Stimulated activated CD4-positive, alpha-beta T cell treated with anti-CD3 and anti-CD28 coated beads, Interleukin-1b, Interleukin-23, amount 100 ng/mL, for 1 hour (primary cell): ENCODE measurements at places on chromosomes 3 and 15.
A peak's percentile ranks its signal among the peaks of the same experiment; 100 is the strongest.

GRCh38 chr3:184982076-184982475, 170.1 kb downstream of the VPS8 start:
- no peak for DNase-seq

DNA sequence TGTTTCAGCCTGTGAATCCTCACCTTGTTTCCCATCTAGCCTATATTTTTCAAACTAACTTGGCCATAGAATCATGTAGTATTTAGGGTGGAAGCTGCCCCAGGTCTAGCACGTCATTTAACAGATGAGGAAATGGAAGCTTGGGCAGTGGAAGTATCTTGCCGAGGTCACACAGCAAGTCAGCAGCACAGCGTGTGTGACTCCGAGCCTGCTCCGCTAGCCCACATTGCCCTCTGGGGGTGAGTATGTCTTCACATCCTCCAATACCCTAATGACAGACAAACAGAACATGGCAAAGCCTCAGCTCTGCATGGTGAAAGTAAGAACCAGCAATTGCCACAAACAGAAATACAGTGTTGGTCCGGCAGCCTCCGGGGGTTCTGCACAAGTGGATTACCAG, 2.2 kb upstream of the CCR5 start:
- DNase-seq, result peak; percentile 10

DNA sequence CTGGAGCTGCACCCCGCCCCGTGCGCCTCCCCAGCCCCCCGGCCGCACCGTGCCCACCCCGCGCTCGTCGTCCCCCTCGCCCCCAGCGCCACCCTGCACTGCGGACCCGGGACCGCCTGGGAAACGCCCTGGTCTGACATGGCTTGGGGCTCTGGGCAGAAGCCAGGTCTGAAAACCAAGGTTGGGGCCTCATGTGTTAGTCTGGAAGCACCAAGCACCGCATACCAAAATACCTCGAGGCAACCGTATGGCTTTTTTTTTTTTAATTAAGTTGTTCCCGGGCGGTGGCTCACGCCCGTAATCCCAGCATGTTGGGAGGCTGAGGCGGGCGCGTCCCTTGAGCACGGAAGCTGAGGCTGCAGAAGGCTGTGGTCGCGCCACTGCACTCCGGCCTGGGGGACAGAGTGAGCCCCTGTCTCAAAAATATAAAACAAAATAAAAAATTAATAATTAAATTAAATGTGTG, 91.5 kb upstream of the CHD2 start:
- DNase-seq, result no peak

DNA sequence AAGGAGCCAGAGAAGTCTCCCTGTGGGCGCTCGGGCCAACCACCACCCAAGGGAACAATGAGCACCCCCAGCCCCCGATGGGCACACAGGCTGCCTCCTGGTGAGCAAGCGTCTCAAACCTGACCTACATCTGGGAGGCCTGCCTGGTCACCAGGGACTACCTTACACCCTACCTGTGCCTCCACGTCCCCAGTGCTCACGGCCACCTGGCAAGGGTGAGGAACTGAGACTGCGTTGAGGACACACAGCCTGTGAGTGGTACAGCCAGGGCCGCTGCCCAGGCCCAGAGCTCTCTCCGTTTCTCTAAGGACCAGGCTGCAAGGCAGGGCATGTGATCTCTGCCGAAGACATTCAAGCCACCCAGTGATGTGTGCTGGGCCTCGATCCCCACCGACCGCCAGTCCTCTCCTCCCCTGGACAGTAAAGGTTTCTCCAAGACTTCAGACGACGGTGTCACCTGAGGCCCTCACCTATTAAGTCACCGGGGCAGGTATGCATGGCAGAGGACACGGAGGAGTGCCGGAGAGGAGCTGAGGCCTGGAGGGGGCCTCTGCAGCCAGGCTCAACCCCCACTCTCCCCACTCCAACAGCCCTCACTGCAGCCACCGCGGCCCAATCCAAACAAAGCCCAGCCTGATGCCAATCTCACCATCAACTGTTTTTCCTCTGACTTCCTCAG, 2.8 kb downstream of the GOLGA8A start:
- DNase-seq, result no peak

- DNase-seq, result no peak
These were observed 1.2 kb downstream of the ANXA2 start for GRCh38 chr15:60396560-60396957.

DNA sequence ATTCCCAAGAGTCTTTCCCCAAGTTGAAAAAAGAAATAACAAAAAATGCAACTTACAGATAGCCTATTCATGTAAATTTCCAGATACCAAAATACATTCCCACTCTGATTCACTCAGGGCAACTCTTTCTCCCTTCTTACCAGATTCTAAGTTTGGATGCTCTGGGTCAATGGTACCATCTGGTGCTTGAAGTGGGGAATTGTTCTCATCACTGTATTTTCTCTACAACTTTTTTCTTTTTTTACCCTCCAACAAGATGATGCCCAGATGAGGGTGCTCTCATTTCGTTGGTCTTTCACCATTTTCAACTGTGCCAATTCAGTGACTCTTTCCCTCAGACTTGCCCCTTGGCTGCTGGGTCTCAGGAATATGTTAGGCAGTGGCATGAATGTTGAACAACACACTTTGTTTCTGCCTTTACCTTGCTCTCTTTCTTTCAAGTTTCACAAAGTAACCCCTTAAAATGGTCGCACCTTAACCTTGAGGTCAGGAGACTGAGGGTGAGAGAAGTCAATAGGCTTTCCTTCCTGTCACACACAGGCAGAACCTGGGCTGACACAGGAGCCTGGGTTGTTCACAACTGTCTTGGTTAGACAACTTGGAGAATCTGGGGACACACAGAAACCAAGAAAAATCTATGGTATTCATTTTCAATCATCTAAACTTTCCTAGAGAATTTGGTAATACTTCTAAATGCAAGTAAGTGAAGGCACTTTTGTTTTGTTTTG, 330.7 kb upstream of the SLCO3A1 start:
- DNase-seq, result no peak

GRCh38 chr3:184428561-184429175, 48.8 kb downstream of the CHRD start:
- no peak for DNase-seq

GRCh38 chr3:181943285-181943684, 231.6 kb downstream of the SOX2 start:
- no peak for DNase-seq

DNA sequence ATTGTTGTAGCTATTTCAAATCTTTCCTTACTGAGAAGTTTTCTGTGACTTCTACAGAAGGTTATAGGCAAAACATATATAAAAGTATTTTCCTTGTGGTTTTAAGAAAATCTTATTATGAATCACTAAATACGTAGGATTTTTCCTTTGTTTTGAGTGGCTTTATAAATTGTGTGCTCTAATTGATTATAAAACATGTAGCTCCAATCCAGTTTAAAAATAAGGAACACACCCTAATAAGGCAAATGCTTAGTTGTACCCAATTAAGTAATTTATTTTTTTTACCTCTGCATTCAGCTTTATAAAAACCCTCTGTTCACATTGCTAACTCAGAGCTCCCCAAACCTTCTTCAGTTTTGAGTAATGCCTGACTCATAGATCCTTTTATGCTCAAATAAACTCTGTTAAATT, 408.0 kb downstream of the NAALADL2 start:
- DNase-seq, result no peak

DNA sequence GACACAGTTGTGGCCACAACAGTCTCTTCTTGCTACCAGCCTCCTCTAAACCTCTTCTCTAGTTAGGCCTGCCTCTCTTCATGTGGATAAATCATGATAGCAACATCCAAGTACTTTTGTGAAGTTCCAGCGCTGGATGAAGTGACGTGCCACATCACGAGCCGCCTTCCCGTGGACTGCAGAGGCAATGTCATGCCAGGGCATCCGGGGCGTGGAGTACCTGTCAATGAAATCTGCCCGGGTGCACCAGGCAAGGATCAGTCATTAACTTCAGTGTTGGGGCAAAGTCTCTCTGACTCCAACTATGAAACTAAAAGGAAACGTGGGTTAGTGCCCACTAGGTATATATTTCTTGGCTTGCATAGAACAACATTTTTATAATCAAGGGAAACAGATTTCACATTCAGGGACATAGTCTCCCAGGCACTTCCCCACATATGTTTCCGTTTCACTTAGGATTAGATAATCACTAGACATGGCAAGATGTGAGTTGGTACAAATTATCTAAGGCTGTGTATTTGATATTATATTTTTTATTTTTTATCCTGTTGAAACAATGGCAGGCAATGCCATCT, 133.6 kb downstream of the PLD1 start:
- DNase-seq, result no peak

GRCh38 chr15:93454788-93455187, 365.8 kb upstream of the RGMA start:
- no peak for DNase-seq

DNA sequence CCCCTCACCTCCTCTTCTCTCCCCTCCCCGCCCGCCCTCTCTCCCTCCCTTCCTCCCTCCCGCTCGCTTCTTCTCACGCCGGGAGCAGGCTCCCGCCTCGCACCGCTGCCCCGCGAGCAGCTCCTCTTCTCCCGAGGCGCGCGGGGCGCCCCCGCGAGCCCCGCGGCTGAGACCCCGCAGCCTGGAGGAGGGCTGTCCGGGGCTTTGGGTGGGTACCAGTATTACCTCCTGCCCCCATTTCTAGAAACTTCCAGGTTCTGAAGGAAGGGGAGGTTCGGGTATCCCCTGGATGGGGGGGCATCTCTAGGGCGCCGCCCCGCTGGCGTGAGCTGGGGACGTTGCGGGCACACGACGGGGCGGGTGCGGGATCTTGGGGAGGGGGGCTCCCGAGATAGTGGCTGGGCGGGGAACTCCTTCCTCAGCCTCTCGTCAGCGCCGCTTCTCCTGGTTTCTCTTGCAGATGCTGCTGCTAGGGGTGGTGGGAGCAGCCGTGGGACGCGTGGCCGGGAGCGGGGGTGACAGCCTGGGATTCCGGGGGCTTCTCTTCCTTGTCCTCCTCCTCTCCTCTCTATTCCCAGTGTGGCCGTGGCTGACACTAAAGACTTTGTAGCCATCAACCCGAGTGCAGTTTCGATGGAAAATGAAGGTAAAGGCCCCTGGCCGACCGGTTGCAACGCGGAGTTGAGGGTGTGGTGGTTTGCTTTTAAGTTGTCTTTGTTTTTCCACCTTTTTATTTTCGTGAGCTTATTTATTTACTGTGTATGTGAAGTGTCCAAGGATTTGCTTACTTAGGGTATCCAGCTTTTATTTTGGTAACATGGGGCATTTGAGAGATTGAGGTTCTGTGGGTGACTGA, 474 bp downstream of the ATP2C1 start:
- DNase-seq, result no peak

DNA sequence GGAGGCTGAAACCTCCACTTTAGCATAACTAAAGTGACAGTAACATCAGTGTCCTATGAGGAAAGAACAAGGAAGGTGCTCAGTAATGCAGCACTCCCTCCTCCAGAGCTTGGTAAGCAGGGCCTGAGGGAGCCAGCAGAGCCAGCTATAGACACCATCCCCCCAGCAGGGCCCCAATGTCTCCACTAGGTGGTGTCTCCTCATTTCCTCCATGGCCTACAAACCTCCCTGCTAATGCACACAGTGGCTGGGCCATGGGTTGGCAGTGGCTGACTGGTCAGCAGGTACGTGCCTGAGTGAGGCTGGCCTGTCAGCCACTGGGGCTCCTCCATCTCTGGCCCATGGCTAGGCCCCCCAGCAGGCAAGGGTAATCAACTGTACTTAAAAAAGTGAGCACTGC, 13.6 kb downstream of the MRPS25 start:
- no peak for DNase-seq

GRCh38 chr3:105759442-105760078, 109.3 kb downstream of the CBLB start:
- DNase-seq, result no peak

- DNase-seq, result no peak
These were observed 169.7 kb downstream of the PLCL2 start for GRCh38 chr3:17054301-17054981.

- DNase-seq, result no peak
These were observed 33.6 kb downstream of the PLSCR4 start for GRCh38 chr3:146217324-146217723.

- DNase-seq, result no peak
These were observed 213.0 kb upstream of the FEZF2 start for GRCh38 chr3:62586356-62586755.

- no peak for DNase-seq
These were observed 105.9 kb downstream of the B3GALNT1 start for GRCh38 chr3:160999274-160999673.

- no peak for DNase-seq
These were observed 7.8 kb upstream of the PTX3 start for GRCh38 chr3:157428853-157429252.

DNA sequence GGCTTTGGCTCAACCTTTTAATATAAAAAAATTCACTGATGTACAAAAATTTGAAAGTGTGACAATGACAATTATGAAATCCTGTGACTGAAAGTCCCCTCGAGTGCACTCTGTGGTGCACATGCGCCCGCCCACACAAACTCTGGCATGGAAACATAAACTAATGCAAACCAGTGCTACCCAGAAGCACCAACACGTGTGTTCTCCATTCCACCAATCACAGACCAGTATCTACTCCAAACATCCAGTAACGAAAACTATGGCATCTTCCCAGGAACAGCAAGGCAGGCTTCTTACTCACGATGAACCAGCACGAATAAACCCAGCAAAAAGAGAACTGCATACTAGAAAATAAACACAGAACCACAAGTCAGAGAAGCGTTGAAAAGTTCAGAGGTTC, 11.7 kb upstream of the NMB start:
- DNase-seq, result no peak

GRCh38 chr3:55818485-55818884, 331.4 kb upstream of the WNT5A start:
- no peak for DNase-seq

GRCh38 chr3:173690542-173691180, 293.1 kb downstream of the NLGN1 start:
- no peak for DNase-seq

- DNase-seq, result no peak
These were observed 1.1 kb downstream of the BAHD1 start for GRCh38 chr15:40441565-40442531.

- DNase-seq, result no peak
These were observed 158.3 kb upstream of the C2CD4B start for GRCh38 chr15:62323353-62323890.

DNA sequence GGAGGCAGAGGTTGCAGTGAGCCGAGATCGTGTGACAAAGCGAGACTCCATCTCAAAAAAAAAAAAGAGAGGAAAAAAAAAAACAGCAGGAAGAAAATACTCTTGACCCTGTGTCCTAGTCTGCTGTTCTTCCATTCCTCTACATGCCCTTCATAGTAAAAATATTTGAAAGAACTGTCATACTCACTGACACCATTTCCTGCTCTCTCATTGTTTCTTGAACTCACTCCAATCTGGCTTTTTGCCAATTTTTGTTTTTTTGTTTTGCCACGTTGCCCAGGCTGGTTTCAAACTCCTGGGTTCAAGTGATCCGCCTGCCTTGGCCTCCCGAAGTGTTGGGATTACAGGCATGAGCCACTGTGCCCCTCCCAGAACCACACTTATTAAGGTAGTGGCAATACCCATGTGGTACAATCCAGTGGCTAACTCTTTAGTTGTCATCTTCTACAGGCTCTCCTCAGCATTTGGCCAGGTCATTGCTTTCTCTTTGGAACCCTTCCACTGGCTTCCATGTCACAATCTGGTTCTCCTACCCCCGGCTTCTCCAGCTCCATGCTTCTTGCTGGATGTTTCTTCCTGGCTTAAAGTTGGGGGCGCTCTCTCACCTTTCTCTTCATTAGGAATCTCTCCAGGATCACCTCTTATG, 238.2 kb upstream of the C2CD4B start:
- DNase-seq, result no peak
